ENCODE measurements at places on chromosomes 13 and 19.
A peak's percentile ranks its signal among the peaks of the same experiment; 100 is the strongest.

DNA sequence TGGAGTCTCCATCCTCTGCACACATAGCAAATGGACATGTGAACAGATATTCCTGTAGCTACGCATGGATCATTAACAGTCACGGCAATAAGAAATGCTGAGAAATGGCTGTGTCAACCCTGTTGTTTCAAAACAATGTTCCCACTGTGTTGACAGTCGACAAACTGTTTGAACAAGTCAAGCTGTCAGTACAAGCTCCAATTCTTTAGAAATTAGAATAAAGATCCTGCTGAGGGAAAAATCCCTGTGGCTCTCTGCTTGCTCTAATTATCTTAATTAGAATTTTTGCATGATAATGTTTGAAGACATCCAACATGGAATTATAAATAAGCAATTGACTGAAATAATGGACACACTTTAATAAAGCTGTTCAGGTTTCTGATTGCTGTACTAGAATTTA lies 37.9 kb upstream of the CPB2 start:
- no peak for DNase-seq

GRCh38 chr19:41641879-41642485 lies 15.1 kb upstream of the CEACAM4 start:
- peak; percentile 74 for DNase-seq

GRCh38 chr13:30804474-30804873 lies 69.1 kb downstream of the ALOX5AP start:
- DNase-seq: no peak

GRCh38 chr19:38316477-38317067 lies 825 bp upstream of the YIF1B start:
- no peak for DNase-seq

GRCh38 chr13:76823969-76824368 lies 62.2 kb downstream of the KCTD12 start:
- no peak for DNase-seq

GRCh38 chr13:33411312-33411711 lies 125.8 kb upstream of the STARD13 start:
- DNase-seq: no peak

DNA sequence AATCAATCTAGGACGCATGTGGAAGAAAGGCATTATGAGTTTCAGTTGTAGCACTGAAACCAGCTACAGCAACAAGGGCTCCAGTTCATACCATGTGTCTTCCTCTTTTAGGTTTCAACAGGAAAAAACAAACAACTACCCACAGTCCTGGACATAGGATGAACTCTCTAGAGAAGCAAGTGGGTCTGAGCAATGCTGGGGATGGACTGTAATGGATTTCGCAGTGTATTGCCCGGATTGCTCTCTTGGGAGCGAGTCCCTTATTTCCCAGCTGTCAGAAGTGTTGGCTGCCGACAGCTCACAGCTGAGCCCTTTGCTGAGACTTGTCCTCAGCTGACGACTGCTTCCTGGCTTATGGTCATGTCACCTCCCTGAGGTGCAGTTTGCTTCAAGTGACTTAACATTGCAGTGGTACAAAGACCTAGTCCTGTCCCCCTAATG lies 12.1 kb upstream of the MYCBP2 start:
- no peak for DNase-seq

All from activated CD4-positive, alpha-beta memory T cell treated with anti-CD3 and anti-CD28 coated beads for 36 hours (primary cell).